Ovary (tissue), 10 donors: ENCODE measurements at places on chromosomes 1 and 21.

DNA sequence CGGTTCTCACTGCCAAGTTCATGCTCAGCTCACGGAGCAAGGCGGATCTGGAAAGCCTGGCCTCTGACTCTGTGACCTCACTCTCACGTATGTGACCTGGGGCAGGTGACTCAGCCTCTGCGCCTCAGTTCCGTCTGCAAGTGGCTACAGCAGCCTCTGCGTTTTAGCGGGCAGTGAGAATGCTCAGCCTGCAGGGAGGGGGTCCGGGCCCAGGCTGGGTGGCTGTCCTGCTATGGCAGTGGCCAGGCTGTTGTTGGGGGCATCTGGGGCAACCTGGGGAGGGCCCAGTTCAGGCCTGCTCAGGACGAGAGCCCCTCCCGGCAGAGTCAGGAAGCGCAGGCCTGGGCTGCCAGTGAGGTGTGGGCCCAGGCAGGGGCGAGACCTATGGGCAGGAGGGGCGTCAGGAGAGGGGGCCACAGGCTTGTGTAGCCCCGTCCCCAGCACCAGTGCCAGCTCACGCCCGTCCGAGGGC, 27.9 kb downstream of the ARHGEF16 start:
- DNase-seq, result no peak

DNA sequence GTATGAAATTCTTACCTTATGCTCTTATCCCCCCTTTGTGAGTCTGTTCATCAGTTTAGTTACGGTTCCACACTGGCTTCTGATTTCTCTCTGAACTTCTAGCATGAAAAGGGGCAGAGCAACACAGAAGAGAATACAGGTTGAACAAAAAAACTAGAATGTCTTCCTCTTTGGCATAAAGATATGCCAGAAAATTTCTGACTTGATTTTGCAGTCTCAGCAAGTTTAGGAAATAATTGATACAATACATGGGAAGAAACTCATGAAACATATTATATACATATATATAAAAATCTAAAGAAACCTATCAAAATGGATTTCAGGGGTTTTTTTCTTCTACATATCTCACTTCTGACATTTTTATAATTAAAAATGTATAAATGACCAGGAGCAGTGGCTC, 27.0 kb downstream of the SH3GLB1 start:
- DNase-seq, result no peak

DNA sequence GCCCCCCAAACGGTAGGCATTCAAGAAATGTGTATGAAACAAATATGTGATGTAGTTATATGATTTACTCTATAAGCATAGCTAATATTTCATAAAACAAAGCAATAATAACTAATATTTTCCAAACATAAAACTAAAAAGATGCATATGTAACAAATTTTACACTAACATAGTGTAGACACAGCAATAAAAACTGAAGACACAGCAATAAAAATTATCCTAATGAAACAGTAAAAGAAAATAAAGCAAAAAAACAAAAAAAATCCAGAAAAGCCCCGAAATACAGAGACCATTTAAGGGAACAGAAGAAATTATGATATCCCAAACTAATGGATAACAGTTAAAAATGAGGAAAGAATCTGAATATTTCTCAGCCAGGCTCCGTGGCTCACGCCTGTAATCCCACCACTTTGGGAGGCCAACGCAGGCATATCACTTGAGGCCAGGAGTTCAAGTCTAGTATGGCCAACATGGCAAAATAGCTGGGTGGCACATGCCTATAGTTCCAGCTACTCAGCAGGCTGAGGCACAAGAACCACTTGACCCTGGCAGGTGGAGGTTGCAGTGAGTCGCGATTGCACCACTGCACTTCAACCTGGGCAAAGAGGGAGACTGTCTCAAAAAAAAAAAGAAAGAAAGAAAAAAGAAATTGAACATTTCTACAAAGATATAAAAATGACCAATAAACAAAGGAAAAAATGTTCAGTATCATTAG, 38.2 kb upstream of the PSMG1 start:
- no peak for DNase-seq

DNA sequence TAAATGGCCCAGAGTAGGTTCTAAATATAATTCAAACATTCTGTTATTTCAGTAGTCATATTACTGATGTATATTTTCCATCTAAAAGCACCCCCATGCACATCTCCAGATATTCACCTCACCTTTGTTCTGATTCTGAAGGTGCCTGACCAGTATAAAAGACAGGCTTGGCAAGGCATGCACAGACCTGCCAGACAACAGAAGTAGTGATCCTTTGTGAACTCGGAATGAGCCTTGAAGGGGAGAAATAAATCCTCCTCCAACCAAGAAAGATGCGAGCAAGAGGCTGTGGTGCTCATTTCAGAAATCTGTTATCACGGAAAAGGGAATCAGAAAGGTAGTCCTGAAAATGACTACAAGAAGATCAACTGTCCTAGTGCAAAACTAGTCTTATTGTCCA, 287.3 kb downstream of the VAV3 start:
- no peak for DNase-seq

GRCh38 chr1:215192306-215192705, 109.8 kb downstream of the KCNK2 start:
- DNase-seq, result no peak

DNA sequence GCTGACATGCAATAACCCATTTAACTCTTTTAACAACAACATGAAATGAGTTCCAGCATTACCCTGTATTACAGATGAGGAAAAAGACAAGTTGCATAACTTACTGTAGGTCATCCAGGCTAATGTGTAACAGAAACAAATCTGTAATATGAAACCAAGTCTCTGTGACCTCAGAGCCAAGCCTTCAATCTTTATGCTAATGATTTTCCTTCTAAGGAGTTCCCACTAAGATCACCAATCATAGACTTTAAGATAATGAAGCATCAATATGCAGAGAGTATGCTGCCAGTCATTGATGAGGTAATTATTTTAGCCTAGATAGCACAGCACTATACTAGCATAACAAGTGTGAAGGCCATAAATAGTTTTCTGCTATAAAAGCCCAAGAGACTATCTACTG, 35.6 kb upstream of the RNPC3 start:
- no peak for DNase-seq

GRCh38 chr1:197137322-197137721, 9.1 kb downstream of the ASPM start:
- no peak for DNase-seq

DNA sequence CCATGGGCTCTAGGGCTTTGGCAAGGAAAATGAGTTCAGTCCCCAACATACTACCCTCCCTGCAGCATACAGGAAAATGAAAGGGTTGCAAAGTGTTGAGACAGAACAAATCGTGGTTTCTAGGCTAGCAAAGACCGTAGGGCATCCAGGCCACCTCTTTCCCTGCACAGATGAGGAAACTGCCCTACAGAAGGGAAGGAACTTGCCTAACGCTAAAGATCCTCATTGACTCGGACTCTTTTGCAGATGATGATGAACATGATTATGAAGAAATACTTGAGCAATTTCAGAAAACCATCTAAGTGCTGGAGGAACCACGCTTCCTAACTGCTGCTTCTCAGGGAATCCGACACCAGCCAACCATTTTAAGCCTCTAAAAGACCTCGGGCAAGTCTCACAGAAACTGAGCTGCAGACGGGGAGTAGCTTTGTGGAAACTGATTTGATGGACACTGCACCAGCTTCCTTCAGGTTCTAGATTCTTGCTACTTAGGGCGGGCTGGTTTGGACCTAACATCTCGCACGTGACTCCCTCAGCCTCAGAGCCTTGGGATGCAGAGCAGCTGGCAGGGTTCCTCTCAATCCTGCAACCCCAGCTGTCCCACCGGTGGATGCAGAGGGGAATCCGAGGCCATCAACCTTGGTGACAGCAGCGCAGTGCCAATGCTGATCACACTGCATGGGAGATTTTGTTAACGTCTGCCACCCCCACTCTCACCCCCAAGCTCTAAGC, 13.4 kb downstream of the THEMIS2 start:
- DNase-seq, result no peak

DNA sequence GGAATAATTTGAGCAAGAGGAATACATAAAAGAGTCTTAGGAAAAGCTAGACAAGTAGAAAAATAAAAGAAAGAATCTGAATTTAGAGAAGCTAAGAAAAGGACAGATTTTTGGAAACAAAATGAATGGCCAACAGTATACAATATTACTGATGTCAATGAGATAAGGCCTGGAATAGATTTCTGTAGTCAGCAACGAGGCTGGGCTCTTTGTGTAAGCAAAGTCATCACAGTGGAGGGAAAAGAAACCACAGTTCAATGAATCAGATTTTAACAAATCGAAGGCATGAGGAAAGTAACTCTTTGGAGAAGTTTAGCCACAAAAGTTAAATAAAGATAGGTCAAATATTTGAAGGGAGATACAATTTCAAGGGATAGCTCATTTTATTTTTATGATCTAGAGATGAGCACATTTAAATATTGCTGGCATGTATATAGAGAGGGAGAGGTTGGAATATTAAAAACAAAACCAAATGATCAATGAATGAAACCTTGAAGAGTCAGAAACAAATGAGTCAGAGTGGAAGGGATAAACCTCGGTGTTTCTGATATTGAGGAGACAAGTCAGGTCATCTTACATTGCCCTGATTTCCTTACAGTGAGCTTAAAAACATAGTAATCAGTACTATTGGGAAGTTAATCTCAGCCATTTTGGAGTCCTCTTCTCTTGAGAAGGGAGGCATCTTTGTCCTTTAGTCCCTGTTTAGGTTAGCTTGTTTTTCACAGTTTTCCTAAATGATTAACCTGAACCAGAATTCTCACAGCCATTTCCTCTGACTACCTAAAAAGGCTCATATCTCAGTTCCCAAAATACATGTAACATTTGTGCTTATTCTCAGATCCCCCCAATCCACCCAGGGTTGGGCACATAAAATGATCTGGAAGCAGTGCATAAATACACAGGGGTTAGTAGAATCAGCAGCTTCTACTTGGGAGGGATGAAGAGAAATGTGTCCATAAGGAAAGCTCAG, 620.0 kb upstream of the B3GALT2 start:
- DNase-seq, result no peak

DNA sequence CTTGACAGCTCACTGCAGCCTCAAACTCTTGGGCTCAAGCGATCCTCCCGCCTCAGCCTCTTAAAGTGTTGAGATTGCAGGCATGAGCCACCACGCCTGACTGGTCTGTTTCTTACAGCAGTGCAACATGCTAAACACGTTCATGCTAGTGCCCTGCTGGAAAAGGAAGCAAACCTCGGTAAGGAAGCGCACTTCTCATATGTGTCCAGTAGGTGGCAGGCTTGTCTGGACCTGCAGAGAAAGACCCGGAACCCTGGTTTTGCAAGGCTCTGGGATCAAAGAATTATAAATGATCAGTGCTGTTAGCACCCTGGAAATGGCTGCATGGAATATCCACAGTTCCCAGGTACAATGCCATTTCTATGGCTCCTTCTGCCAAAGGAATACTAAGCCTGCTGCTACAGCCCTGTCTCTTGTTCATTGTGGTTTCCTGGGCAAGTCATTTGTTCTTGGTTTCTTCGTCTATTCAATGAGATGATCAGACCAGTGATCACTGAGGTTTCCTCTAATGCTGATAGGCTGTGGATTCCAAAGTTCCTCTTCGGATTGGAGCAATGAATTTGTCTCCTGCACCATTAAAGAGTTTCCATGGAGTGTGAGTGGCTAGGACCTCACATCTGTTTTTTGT, 15.9 kb downstream of the RNU5D-1 start:
- DNase-seq, result peak; percentile 49

- no peak for DNase-seq
Measured at GRCh38 chr1:172938681-172939080, 112.1 kb downstream of the TNFSF18 start.

DNA sequence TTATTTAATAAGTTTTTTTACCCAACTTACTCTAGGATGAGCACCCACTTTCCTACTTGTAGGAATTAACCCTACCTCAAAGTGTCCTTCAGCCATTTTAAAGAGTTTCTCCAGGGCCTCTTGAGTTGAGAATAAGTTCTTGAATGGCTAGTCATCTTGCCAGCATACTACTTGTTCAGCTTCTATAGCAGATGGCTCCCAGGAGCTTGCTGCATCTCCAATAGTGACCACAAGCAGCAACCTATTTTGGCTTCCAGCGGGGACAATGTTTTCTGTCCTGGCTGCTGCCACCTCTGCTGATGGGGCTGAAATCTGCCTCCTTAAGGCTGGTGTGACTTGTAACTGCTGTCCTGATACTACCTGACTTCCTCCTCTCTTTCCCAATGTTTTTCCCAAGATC, 20.8 kb upstream of the PIK3R3 start:
- DNase-seq, result no peak

DNA sequence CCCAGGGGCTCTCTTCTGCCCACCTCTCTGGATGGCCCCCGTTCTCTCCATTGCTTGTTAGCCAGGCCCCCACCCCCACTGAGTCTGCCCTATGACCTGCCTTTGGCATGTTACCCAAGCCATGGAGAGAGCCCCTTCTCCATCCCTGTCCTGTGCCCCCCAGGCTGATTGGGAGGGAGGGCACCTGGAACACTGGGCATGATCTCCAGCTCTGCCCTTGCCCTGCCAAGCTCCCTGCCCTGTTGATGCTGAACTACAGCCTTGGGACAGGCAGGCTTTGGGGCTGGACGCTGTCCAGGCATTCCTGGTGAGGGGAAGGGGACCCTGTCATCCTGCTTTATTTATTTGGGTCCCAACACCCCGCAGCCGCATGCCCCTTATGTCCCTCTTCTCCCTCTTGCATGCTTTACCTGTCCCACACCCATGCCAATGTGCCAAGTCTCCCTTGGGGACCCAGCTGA, 10.7 kb downstream of the TRIM46 start:
- DNase-seq, result peak; percentile 31

DNA sequence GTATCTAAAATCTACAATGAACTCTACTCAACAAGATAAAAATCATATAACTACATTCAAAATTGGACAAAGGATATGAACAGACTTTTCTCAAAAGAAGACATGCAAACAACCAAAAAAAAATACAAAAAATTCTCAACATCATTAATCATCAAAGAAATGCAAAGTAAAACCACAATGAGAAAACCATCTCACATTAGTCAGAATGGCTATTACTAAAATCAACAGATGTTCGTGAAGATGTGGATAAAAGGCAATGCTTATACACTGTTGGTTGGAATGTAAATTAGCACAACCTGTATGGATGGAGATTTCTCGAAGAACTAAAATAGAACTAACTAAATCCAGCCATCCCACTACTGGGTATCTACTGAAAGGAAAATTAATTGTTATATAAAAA, 1080.8 kb downstream of the AMY1C start:
- DNase-seq, result no peak

GRCh38 chr1:54926970-54927369, 40.0 kb upstream of the DHCR24 start:
- DNase-seq, result no peak

DNA sequence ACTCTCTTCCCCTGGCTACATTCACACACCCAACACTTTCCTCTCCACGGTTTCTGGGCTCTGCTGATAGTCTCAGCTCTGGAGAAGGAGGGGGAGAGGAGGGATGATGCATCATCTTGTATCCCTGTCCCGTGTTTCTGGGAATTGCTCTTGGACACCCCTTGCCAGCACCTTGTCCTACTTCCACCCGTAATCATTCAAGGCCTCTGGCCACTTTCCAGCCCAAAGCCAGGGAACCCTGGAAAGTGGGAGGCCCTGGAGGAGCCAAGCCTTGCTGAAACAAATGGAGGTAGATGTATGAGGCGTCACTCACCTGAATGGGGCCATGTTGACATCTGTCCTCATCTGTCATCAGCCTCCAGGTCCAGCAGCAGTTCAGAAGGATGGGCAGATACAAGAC, 4.4 kb downstream of the PLEKHO1 start:
- DNase-seq, result peak; percentile 70

- no peak for DNase-seq
Measured at GRCh38 chr1:12150456-12151200, 16.2 kb upstream of the TNFRSF1B start.
